Ecto neural progenitor cell (in vitro differentiated cells): ENCODE measurements at places on chromosomes 3 and 15.

- DNase-seq, result no peak
These were observed 30.2 kb downstream of the ZNF710 start for GRCh38 chr15:90031231-90031791.

DNA sequence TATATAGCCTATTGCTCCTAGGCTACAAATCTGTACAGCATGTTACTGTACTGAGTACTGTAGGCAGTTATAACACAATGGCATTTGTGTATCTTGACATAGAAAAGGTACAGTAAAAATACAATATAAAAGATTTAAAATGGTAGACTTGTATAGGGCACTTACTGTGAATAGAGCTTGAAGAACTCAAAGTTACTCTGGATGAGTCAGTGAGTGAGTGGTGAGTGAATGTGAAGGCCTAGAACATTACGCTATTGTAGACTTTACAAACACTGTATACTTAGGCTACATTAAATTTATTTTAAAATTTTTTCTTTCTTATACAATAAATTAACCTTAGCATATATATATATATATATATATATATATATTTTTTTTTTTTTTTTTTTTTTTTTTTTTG, 140.0 kb upstream of the UBE2E1 start:
- no peak for DNase-seq

- DNase-seq, result no peak
These were observed 2.5 kb downstream of the AMOTL2 start for GRCh38 chr3:134371542-134372324.

- peak; percentile 68 for DNase-seq
These were observed 37.9 kb downstream of the MYO5C start for GRCh38 chr15:52257734-52258062.

- no peak for DNase-seq
These were observed 9.9 kb upstream of the KNL1 start for GRCh38 chr15:40584191-40584590.

DNA sequence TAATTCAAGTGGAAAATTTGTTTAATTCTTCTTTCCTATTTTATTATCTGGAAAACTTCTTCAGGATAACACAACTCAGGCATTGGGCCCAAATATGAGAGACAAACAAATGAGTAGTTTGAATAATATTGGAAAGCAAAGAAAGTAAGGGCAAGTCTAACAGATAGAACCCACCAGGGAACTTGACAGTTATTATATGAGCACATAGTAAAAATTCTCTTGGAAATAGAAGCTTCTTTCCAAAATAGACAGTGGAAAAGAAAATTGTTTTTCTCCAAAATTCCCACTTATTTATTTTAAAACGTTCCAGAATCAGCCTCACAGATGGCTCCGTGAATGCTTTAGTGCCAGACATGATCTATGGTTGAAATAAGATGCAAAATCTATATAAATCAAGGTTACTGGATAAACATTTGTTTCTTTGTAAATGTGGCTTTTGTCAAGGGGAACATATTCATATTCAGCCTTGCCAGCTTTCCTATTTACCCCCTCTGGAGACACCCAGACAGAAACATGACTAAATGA, 23.9 kb downstream of the LDHAL6B start:
- DNase-seq, result no peak

- no peak for DNase-seq
These were observed 8.3 kb downstream of the GHRL start for GRCh38 chr3:10284496-10284895.

DNA sequence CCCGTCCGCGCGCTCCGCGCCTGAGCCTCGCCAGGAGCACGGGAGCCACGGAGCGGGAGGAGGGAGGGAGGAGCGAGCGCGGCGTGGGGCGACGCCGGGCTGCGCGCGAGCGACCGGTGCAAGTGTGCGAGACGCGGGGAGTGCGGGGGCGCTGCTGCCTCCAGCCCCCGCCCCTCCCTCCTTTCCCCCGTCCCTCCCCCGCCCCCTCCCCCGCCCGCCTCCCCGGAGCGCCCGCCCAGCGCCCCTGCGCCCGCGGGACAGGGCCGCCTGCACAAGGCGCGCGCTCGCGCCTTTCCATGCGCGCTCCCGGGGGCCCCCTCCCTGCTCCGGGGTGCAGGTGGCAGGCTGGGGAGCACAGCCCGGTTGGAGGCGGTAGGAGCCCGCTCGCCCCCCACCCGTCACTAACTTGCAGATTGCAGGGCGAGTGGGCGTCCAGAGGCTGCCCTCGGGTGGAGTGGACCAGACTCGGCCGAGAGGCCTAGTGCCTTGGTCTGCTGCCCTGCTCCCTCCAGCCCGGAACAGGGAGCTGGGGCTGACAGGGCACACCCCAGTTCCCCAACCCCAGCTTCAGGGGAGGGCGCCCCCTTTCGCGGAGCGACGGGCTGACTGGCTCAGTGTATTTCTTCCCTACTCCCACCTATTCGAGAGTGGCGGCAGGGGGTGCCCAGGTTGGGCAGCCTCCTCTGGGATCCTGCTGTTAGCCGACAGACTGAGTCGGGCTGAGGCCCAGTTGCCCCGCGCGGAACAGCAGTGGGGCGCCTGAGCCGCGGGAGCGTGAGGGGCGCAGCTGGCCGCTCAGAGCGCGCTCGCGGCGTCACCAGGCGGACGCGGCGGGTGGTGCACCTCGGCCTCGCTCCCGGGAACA, at the start of gene WNT7A:
TSS of gene WNT7A (minus strand) at position 126 of the 865 bp plus-strand sequence. CDS start 255 bp downstream, outside the sequence.
- peak; percentile 83 for DNase-seq
